ENCODE measurements at places on chromosomes 2 and 18. TPM values are rescaled to one million over a fixed set of nuclear protein-coding genes. Genes with fewer than 3 reads are reported as not detected.

DNA sequence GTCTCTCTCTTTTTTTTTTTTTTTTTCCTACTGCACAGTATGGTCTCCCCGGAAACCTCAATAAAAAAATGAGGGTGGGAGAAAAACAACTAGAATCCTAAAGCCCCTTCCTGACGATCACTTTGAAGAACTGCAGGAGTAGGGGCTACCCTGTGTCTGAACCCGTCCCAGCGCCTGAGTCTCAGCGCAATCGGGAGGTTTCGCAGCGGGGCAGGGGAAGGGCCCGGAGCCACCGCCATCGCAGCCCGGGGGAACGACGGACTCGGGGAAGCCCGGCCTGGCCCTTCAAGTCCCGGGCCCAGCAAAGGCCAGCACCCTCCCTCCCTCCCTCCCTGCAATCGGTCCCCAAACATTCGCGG lies 411 bp downstream of the NARS1 start:
- H3K27me3 ChIP-seq = no peaks in the 10 kb centered on the region
- DNase-seq = no peak
- peak overlapping the region; percentile 69 for H3K4me3 ChIP-seq
- peak overlapping the region; percentile 90 for H3K27ac ChIP-seq

- H3K27ac ChIP-seq = peak overlapping the region; percentile 96
- peaks cover 30% of the 10 kb centered on the region for H3K4me1 ChIP-seq
- no peaks in the 10 kb centered on the region for H3K36me3 ChIP-seq
- peak overlapping the region; percentile 85 for H3K4me3 ChIP-seq
- no peak for DNase-seq
Measured at GRCh38 chr2:37672870-37673184, 1.4 kb upstream of the CDC42EP3 start.

DNA sequence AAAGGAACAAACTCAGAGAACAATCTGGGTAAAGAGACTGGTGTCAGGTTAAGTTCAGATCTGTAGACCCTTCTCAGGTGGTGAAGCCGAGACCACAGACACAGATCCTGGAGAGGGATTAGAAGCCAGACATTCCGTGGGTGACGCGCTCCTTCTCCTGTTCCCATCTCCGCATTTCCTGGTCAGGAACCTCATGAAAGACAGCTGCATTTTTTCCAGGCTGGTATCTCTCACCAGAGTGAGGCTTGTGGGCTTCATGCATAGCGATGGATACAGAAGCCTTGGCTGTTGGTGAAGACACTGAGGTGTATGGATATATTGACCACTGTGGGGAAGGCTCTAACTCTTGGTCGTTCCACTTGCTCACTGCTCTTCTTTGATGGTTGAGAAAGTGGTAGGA lies 152.6 kb downstream of the FAM210A start:
- no peaks in the 10 kb centered on the region for H3K27me3 ChIP-seq
- H3K4me3 ChIP-seq = no peak overlapping the region
- no peaks in the 10 kb centered on the region for H3K36me3 ChIP-seq
- DNase-seq = no peak
- no peak overlapping the region for H3K27ac ChIP-seq

The SNORC gene
- 0.45 TPM for total RNA-seq

DNA sequence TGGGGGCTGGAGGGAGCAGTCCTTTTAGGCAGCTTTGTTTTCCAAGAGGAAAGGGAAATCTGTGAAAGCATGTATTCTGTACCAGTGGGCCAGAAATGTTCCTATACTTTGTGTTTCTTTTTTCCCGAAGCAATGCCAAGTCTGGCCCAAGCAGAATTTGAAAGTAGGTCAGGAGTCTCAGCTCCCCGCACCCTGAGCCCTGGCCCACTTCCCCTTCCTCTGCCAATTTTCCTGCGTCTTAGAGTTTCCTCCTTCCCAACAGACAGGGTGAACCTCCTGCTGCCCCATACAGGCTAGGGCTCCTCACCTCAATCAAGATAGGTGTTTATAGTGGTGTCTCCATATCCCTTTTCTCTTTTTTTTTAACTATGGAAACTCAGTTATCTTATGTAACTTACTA lies 65.3 kb downstream of the KCTD18 start:
- no peak overlapping the region for H3K27ac ChIP-seq
- no peak overlapping the region for H3K4me3 ChIP-seq
- no peaks in the 10 kb centered on the region for H3K4me1 ChIP-seq
- no peak for DNase-seq
- H3K27me3 ChIP-seq = no peaks in the 10 kb centered on the region

The CTNNA2 gene
- 0.42 TPM for total RNA-seq

DNA sequence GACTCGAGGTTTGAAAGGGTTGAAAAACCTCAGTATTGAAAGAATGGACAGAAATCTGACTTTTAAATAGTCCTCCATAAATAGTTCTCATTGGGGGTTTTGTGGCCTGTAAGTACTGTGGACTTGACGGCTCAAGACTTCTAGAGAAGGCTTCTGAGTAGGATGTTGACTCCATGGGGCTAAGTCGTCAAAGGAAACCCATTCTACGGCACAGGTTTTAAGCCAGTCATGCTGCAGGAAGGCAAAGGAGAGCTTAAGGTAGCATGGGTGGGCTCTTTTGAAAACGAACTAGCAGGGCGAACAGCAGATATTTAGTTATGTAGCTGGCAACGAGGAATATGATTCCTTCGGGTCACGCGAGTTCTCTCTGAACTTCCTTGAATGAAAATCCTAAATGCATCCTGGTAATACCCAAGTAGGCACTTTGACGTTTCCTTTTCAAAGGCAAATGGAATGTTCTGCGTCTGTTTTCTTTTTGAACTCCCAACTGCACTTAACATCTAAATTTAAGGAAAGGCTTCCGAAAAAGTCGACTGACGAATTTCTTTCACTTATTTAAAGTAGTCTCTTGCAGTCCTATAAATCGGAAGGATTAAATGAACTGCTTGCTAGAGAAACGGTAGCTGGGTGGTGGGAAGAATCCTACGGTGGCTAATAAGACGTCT lies 1.1 kb upstream of the NEDD4L start:
- H3K4me1 ChIP-seq = peaks cover 36% of the 10 kb centered on the region
- peak overlapping the region; percentile 90 for H3K27ac ChIP-seq
- no peaks in the 10 kb centered on the region for H3K27me3 ChIP-seq

- peaks cover 25% of the 10 kb centered on the region for H3K4me1 ChIP-seq
- no peak for DNase-seq
- no peaks in the 10 kb centered on the region for H3K27me3 ChIP-seq
- H3K27ac ChIP-seq = no peak overlapping the region
- peaks cover 1% of the 10 kb centered on the region for H3K36me3 ChIP-seq
Measured at GRCh38 chr2:134324947-134325346, 71.1 kb downstream of the MGAT5 start.

The MPP4 gene
- 0.23 TPM for total RNA-seq

- H3K4me3 ChIP-seq = no peak overlapping the region
- H3K27me3 ChIP-seq = no peaks in the 10 kb centered on the region
- no peaks in the 10 kb centered on the region for H3K4me1 ChIP-seq
- no peak for DNase-seq
Measured at GRCh38 chr2:55500025-55500424, 19.5 kb upstream of the CFAP36 start.

DNA sequence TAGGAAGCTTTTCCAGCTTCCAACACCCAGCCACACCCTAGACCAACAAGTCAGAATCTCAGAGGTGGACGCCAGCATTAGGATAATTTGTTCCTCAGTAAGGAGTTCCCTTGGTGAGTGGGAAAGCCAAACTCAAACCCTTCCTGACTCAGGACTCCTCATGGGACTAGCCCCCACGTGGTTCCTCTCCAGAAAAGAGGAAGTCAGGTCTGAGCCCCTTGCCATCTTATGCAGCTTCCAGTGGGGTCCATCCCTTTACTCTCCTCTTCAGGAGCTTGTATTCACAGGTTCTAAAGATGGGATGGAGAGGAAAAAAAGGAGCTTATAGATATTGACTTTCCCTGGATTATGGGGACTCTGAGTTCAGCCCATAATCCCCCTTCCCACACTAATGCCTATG lies 14.8 kb upstream of the NOTO start:
- no peak for DNase-seq
- H3K27me3 ChIP-seq = no peaks in the 10 kb centered on the region
- no peak overlapping the region for H3K4me3 ChIP-seq
- H3K4me1 ChIP-seq = no peaks in the 10 kb centered on the region
- H3K27ac ChIP-seq = no peak overlapping the region

DNA sequence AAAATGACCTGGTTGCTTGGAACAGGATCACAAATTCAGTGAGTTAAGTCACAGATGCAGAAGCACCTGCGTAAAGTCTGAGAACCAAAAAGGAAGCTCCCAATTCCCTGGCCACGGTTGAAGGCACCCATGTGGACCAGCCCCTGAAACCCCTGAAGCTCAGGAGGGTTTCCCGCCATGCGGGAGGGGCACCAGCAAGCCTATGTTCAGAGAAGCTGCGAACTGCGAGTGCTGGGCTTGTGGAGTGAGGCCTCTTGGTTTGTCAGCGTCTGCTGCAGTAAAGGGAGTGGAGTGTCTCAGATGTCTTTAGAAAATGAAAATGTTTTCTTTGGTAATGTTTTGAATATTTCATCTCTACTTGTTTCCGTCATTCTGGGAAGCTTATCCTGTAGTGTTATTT lies 16.1 kb upstream of the ACKR3 start:
- H3K4me1 ChIP-seq = no peaks in the 10 kb centered on the region
- H3K36me3 ChIP-seq = no peaks in the 10 kb centered on the region
- H3K4me3 ChIP-seq = no peak overlapping the region
- no peak for DNase-seq

DNA sequence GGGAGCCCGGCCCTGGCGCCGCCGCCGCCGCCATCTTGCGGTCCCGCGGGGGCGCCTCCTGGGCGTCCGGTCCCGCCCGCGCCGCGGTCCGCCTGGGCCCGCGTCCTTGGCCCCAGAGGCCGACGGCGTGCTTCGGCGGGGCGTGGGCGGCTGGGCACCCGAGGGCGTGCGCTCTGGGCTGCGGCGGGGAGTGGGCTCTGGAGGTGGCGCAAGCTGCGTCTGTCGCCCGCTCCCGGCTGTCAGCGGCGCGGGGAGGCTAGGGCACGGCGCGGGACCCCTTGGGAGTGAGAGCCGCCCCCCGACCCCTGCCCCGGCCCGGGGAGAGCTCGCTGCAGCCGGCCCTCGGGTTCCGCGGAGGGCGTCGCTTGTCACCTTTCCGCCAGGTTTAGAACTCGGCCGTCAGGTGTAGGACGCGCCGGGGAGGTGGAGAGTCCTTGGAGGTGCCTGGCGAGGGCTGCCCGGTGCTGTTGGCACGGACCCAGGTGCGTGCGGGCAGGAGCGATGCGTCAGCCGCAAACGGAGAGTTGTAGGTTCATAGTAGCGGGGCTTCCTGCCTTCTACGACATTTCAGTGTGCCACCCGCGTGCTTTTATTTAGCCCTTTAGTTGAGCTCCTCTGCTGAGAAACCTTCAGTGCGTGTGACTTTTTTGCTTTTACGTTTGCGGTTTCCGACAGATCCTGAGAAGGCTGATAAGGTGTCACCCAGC lies 921 bp downstream of the VAPA start:
- H3K27me3 ChIP-seq = no peaks in the 10 kb centered on the region
- no peaks in the 10 kb centered on the region for H3K36me3 ChIP-seq
- peaks cover 52% of the 10 kb centered on the region for H3K4me1 ChIP-seq
- peak overlapping the region; percentile 95 for H3K4me3 ChIP-seq
- H3K27ac ChIP-seq = peak overlapping the region; percentile 100
- DNase-seq = peak; percentile 93

The HOXD13 gene
- not detected for total RNA-seq

GRCh38 chr2:31207790-31208189 lies 9.5 kb downstream of the CAPN14 start:
- DNase-seq = no peak
- H3K27ac ChIP-seq = no peak overlapping the region
- no peaks in the 10 kb centered on the region for H3K27me3 ChIP-seq
- H3K4me3 ChIP-seq = no peak overlapping the region
- no peaks in the 10 kb centered on the region for H3K36me3 ChIP-seq

GRCh38 chr2:172698041-172698863 lies 37.4 kb upstream of the RAPGEF4 start:
- H3K4me3 ChIP-seq = no peak overlapping the region
- peaks cover 4% of the 10 kb centered on the region for H3K4me1 ChIP-seq
- H3K27ac ChIP-seq = no peak overlapping the region
- DNase-seq = no peak
- no peaks in the 10 kb centered on the region for H3K27me3 ChIP-seq

- H3K4me3 ChIP-seq = no peak overlapping the region
- H3K36me3 ChIP-seq = no peaks in the 10 kb centered on the region
- H3K27me3 ChIP-seq = no peaks in the 10 kb centered on the region
- no peak overlapping the region for H3K27ac ChIP-seq
- no peaks in the 10 kb centered on the region for H3K4me1 ChIP-seq
- DNase-seq = peak; percentile 62
Measured at GRCh38 chr2:102927854-102928267, 166.0 kb downstream of the TMEM182 start.

DNA sequence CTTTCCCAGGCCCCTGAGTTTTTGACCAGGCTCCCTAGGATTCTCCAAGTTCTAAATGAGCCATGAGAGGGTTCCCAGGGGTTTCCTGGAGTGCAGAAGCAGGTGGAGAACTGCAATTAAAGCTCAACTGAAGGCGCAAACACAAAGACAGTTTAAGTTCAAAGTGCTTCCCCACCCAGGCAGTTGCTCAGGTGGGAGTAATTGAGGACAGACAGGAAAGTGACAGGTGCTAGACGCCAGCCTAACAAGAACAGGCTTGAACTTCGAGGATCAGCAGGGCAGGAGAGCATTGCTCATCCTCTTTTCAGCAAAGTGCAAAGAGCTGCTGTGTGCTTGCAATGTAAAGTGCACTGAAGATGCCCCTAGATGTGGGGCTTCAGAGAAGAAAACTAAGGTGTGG lies 77.2 kb upstream of the ST8SIA3 start:
- no peaks in the 10 kb centered on the region for H3K36me3 ChIP-seq
- no peak overlapping the region for H3K27ac ChIP-seq
- DNase-seq = no peak
- no peaks in the 10 kb centered on the region for H3K4me1 ChIP-seq
- no peaks in the 10 kb centered on the region for H3K27me3 ChIP-seq

DNA sequence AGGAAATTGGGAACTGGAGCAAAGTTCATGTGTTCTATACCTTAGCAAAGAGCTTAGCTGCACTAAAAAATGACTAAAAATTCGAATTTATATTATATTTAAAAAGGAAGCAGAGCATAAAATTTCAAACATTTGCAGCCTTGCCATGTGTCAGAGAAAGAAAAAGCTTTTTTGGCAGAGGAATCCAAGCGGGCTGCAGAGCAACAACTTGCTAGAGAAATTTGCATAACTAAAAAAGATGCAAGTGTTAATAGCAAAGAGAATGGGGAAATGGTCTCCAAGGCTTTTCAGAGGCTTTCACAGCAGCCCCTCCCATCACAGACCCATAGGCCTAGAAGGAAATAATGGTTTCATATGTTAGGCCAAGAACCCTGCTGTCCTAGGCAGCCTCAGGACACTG lies 1315.9 kb downstream of the DSC3 start:
- H3K27ac ChIP-seq = no peak overlapping the region
- DNase-seq = no peak
- H3K27me3 ChIP-seq = no peaks in the 10 kb centered on the region
- H3K36me3 ChIP-seq = no peaks in the 10 kb centered on the region

DNA sequence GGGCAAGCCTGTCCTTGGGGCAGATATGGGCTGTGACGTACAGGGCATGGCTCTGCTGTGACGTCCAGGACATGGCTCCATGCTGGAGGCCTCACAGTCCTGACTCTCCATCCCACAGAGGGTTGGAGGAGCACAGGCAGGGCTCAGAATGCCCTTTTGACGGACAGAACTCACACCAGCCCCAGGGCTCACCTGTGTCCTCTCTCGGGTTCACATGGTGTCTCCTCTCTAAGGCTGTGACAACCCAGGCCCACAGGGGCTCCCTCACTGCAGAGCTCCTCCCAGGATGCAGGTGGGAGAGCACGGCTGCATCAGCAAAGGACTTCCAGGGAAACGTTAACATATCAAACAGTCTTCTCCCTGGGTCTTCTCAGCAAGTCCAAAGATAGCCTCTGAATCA lies 133.8 kb downstream of the EIPR1 start:
- H3K4me3 ChIP-seq = no peak overlapping the region
- H3K36me3 ChIP-seq = no peaks in the 10 kb centered on the region
- DNase-seq = no peak
- H3K27ac ChIP-seq = no peak overlapping the region
- no peaks in the 10 kb centered on the region for H3K4me1 ChIP-seq

The UGT1A8 gene
- total RNA-seq = not detected
